C1 segment of cervical spinal cord (tissue), 14 donors: ENCODE measurements at places on chromosomes 7 and 10.

GRCh38 chr10:79443338-79444198 is 1.9 kb downstream of the ZCCHC24 start:
- no peak for DNase-seq

GRCh38 chr10:96413151-96413787 is 54.5 kb upstream of the OPALIN start:
- no peak for DNase-seq

DNA sequence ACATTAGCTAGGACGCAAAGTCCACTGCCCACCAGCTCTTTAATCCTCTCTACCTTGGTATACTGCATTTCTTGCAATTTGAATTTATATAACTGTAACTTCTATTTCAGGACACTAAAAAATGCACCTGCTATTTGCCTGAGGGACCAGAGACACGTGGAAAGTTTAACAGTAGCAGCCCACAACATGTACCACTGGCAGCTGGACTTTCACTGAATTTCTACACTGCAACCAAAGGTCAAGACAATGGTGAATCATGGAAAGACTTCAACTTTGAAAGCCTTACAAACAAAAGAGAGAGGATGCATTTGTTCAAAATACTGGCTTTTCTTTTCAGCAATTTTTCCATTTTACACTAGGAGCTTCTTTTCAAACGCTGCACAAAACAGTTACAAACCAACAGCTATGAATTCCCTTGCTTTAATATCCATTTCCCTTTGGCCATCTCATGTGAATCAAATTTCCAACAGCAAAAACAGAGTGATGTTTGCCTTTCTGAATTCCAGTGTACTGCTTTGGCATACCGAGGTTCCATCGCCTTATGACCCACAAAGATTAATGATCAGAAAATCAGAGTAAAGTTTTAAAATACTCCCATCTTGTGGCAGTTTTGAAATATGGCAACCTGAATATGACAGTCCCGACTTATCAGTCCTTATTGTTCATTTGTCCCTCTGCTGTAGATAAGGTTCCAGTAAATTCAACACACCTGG is 29.9 kb upstream of the HNRNPH3 start:
- no peak for DNase-seq

- no peak for DNase-seq
These were observed 71.1 kb upstream of the CFAP46 start for GRCh38 chr10:133013463-133013862.

- DNase-seq: no peak
These were observed 110.2 kb downstream of the MYO3A start for GRCh38 chr10:26044141-26044749.
